Activated naive CD8-positive, alpha-beta T cell treated with anti-CD3 and anti-CD28 coated beads for 36 hours (primary cell): ENCODE measurements at places on chromosomes 11 and 22.

GRCh38 chr11:96275801-96276594 is 67.0 kb downstream of the MAML2 start:
- no peak for DNase-seq

DNA sequence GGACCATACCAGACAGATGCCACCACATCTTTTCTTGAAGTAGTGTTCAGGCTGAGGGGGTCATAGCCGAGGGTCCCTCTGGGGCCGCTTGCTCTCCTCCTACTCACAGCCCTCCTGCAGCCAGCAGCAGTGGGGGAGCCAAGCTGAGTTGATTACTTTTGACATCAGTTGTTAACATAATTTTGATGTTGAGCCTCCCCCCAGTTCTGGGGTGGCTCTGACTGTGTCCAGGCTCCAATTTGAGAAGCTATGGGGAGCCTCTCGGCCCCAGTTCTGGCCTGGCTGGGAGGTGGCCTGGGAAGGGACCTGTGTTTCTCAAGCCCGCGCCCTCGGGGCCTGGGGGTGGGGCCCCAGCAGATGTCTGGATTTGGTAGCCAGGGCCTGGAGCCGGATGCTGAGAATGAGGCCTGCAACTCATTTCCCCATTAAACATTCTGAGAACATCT is 47.9 kb downstream of the KCNQ1OT1 start:
- no peak for DNase-seq

GRCh38 chr11:22567759-22568158 is 57.9 kb downstream of the FANCF start:
- no peak for DNase-seq

DNA sequence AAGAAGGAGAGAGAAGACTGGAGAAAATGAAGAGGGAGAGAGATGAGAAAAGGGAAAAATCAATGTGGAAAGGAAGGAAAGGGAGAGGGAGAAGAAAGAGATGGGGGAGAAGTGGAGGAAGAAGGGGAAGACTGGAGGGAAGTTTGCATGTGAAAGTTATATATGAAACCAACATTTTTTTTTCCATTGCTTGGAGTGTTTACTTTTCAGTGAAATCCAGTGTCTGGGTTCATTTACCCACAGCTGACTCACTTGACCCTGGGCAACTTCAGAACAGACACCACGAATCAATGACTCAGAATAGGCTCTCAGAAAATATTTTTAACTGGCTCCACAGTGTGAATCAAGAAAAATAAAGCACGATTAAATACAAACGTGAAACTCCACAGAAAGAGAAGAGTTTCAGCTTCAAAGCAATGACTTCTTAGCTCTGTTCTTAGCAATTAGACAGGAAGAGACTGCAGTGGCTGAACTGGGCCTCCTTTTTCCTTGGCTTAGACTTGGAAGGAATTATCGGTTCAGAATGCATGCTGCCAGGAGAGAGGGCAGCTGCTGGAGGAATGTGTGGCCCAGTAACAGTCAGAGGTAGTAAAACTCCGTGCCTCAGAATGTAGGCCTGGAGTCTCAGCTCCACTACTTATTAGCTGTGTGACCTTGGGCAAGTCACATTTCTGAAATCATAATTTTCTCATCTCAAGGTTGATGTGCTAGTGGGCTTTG is 237.5 kb downstream of the MIAT start:
- no peak for DNase-seq

GRCh38 chr11:75603791-75604736 is 42.0 kb downstream of the SERPINH1 start:
- no peak for DNase-seq

DNA sequence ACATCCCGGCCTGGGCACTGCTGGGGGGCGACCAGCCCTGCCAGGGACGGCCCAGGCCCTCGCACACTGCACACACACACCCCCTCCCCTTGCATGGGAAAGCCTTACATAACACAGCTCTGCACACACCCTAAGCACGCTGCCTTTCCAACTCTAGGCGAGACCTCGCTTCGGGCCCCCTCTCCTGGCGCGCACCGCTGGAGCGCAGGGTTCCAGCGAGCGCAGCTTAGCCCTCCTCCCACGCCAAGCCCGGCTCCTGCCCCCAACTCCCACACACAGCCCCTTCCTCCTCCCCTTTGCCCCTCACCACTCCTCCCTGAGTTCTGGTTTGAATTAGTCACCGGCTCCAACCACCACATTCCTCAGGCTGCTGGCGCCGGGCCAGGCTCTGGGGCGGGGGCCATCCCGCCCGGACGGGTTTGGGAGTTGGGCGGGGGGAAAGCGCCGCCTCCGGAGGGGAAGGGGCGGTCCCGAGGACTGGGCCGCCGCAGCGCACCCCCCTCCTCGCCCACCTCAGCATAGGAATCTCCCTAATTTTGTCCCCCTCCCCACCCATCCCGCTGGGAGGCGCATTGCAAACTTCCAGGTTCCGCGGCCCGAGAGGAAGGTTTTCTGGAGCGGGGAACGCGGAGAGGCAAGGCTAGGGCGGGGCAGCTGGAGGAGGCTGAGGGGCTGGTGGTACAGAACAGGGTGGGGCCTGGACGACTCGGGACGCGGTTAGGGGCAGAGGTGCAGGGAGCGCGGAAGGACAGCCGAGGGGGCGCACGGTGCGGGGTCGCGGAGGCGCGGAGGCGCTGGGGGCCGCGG is 966 bp downstream of the AHNAK start:
- peak; percentile 62 for DNase-seq

- no peak for DNase-seq
Observed at GRCh38 chr11:7436657-7437056, 48.6 kb upstream of the OLFML1 start.

DNA sequence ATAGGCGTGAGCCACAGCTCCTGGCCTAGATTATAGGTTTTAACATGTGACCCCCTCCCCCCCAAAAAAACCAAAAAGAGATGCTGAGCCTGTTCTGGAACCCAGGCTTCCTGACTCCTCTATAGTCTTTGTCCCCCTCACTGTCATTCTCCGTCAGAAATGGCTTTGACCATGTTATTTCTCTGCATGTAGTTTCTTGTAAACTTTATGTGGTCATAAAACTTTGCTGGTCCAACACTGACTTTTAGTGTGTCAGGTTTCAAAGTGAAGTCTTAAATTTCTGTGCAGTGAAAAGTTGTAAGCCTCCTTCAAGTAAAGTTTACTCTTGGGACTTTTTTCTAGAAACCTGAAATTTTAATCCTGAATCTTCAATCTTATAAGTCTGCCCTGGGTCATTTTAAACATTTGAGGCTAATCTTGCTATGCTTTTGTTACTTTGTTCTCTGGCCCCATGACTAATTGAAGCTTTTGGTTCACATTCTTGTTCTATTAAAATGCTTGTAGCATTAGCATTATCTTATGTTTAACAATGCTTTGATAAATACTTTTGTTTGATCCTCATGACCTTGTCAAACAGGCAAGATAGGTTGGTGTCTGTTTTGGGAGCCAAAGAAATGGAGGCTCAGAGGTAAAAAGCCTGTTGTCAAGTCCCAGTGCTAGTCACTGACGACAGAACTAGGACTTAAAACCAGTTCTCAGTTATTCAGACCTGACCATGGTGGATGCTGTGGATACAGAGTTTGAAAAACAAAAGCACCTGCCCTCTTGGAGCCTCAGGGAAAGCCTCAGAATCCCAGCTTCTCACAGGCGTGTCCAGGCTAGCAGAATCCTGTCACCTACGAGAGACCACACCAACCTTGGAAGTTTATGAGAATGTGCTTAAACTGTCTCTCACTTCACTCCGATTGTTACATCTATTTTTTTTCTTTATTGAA is 87.7 kb upstream of the HORMAD2 start:
- DNase-seq, result no peak

DNA sequence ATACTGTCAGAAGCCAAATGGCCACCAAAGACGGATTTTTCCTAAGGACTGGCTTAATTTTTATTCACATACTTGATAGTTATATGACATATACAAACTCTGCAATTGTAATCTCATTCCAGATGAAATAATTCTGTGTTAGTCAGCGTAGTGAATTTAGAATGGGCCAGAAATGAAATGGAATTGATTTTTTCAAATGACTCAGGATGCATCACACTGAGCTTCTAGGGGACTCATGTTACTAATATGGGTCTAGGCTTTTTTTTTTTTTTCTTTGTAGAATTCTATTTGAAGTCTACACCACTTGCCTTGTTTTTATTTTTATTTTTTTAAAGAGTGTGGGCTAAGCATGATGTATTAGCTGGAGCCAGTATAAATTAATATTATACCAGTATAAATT is 62.7 kb downstream of the SPECC1L start:
- no peak for DNase-seq

GRCh38 chr11:75809991-75810390 is 5.0 kb upstream of the UVRAG start:
- DNase-seq, result no peak

GRCh38 chr22:50293441-50294318 is 13.8 kb downstream of the PLXNB2 start:
- DNase-seq, result peak; percentile 41

DNA sequence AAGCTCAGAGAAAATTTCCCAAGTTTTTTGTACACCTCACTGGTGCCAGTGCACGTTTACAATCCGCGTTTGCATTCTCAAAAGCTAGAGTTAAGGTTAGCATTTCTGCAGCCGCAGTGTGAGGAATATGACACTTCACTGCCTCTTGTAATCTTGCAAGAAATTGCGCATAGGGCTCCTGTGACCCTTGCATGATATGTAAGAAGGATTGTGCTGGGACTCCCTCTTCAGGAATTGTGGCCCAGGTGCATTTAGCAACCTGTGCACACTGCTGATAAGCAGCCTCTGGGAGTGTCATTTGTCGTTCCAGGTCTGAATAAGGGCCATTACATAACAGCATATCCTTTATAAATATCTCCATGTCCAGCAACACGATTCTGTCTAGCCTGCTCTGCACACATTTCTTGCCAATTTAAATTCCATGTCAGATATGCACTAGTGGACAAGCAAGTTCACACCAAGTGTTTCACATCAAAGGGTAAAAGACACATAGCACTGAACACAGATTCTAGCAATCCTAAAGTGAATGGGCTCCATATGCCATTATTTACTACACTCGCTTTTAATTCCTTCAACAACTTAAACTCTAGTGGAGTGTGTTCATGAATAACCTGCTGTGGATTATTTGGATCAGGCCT is 69.2 kb upstream of the INCENP start:
- no peak for DNase-seq

GRCh38 chr11:128300785-128301184 is 286.6 kb downstream of the ETS1 start:
- no peak for DNase-seq

DNA sequence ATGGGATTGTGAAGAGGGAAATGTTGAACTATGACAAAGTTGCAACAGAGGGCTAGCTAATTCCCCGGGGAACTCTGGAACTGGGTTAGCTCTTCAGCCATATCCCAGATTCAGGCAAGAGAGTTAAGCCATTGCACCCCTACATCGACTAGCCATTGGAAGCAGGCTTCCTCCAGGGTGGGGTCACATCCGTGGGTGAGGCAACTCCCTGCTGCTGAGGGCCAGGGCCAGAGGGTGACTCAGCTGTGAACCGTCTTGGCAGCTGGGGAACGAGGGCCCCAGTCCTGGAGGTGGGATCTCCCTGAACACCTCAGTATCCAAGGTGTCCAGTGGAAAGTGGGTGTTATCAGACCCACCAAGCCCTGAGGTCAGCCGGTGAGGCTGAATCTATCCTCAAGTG is 41.1 kb downstream of the RPS6KA4 start:
- DNase-seq, result no peak

DNA sequence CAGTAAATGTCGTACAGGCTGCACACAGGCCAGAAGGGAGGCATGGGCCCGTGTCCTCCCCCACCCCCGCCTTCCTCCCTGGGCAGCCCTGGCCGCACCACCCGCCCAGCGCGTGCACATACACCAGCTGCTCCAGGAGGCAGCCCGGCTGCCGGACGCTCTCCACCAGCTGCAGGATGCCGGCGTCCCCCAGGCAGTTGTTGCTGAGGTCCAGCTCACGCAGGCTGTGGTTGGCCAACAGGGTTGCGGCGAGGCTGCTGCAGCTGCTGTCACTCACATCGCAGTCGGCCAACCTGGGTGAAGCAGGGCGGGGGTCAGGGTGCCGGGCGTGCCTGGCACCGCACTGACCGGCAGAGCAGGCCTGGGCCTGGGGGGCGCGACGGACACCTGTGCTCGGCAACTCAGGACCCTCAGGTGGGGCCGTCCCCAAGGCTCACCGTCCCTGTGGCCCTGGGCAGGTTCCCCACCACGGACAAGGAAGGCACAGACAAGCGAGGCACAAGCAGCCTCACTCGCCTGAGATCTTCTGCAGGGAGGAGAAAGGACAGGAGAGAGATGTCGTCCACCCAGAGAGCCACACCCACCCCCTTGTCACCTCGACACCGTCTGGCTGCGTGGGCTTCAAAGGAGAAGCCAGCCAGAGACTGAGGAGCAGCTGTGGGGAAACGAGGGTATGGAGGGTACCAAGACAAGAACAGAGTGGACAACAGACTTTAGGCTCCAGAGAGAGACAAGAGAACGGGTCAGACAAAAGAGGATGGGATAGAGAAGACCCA is 12.1 kb downstream of the RNH1 start:
- no peak for DNase-seq

DNA sequence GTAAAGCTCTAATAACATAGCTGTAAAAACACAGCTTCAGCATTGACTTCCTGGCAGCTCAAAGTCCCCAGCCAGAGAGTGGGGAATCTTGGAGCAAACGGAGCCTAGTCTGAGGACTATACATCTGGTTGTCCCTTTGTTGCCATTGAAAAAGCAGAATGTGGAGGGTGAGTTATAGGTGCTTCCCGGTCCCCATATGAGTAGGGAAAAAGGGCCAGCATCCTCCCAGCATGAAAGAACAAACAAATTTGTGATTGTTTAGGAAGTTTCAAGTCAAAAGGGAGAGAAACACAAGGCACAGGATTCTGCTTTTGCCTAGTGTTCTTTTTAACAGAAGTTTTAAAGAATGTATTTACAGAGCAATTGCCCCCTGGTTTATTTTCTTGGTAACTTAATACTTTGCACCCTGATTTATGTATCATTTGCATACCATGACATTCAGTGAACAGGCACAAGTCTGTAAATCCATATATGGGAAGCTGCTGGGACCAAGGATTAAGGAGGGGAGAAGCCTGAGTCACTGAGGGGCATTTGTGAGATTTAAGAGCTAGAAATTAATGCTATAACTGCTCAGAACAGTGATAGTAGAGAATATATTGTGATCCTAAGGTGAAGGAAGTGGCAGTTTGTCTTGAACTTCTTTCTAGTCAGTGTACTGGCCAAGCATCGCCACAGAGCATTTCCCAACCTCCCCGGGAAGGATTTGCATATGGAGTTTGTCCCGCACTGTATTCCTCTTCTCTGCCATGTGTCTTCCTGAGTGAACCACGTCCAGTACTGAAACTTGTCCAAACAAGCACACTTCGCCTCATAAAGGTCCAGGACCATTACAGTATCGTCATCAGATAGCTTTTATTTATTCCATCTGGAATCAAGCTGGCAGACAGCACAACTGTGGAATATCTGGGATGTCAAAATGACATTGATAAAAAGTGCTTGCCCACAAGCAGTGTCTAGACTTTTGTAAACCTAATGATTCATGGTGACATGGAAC is 103.0 kb downstream of the DBX1 start:
- no peak for DNase-seq
